ENCODE measurements at places on chromosomes 12 and 14.

- DNase-seq, result no peak
These were observed at the start of gene PYGL for GRCh38 chr14:50943943-50944646. TSS of gene PYGL (minus strand) at chr14:50944483. CDS start at chr14:50944403, 80 bp downstream.

DNA sequence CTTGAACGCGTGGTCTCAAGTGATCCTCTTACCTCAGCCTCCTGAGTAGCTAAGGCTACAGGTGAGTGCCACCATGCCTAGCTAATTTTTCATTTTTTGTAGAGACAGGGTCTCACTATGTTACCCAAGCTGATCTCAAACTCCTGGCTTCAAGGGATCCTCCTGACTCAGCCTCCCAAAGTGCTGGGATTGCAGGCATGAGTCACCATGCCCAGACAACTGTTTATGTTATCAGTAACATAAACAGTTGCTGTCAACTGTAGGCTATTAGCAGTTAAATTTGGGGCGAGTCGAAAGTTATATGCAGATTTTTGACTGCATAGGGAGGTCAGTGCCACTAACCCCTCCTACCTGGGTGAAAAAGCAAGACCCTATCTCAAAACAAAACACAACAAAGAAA is 26.2 kb upstream of the LRRK2 start:
- DNase-seq, result no peak

- no peak for DNase-seq
These were observed 56.8 kb upstream of the PLXNC1 start for GRCh38 chr12:94091624-94092023.

DNA sequence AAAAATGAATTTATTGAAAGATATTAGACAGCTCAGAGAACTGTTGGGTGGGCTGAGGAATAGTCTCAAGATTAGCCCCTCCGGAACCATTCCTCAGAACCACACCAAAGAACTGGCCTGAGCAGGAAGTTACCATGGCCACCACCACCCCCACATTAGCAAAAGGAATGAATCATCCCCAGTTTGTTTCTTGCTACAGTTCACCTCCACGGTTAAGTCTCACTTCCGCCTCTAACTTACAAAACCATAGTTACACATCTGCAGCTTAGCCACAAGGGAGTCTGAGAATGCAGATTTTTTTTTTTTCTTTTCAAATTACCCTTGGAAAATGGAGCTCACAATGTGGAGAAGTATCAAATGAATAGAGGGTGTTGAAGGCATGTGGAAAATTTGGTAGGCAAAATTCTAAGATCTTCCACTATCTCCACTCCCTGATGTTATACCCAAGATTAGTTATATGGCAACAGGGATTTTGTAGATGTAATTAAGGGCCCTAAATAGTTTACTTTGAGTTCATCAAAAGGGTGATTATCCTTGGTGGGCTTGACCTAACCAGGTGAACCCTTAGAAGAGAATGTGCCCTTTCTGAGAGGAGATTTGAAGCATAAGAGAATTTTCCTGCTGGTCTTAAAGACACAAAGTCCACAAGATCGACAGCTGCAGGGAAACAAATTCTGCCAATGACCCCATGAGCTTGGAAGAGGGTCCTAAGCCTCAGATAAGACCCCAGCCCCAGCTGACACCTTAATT is 129.8 kb upstream of the KRR1 start:
- no peak for DNase-seq

GRCh38 chr12:55901881-55902490 is 25.7 kb downstream of the PYM1 start:
- DNase-seq, result no peak

GRCh38 chr14:89251061-89251460 is 166.0 kb downstream of the FOXN3 start:
- DNase-seq, result no peak

DNA sequence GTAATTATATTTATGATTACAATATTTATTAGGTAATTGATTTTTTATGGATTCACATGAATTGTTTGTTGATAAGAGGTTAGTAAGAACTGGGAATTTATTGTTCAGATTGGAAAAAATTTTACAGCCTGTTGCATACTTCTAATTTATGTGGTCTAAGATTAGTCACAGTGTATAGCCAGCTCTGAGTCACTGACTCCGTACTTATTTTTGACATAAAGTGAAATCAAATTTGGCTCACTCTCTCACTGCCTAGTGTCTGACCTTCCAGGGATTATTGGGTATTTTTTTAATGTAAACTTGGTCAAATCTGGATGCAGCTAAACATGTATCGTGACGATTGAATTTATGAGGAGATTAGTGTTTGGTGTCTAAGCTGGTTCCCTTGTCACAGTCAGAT is 109.3 kb downstream of the PTPRQ start:
- DNase-seq, result no peak

GRCh38 chr14:68673464-68673863 is 119.4 kb downstream of the ZFP36L1 start:
- DNase-seq, result no peak

GRCh38 chr12:82434392-82434911 is 76.1 kb downstream of the METTL25 start:
- DNase-seq, result no peak

DNA sequence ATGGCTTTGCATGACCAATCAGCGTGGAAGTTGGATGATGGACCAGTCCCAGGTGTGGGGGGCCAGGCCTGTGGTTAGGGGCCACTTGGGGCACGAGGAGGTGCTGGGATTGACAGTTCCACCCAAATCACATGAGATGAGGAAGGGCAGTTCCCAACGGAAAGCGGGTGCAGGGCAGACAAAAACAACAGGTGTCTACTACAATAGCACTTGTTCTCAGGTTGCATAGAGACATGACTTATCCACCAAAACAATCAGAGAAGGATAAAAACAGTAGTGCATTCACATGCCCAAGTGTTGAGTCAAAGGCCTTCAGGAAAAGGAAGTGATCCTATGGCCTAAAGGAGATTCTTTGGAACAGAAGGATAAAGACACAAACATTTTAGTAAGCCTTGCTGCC is 14.6 kb upstream of the EIF2B2 start:
- no peak for DNase-seq

GRCh38 chr12:132695431-132695830 is 8.0 kb downstream of the PXMP2 start:
- DNase-seq, result no peak

- DNase-seq, result no peak
These were observed 6.9 kb upstream of the TUBA1A start for GRCh38 chr12:49195736-49196135.

DNA sequence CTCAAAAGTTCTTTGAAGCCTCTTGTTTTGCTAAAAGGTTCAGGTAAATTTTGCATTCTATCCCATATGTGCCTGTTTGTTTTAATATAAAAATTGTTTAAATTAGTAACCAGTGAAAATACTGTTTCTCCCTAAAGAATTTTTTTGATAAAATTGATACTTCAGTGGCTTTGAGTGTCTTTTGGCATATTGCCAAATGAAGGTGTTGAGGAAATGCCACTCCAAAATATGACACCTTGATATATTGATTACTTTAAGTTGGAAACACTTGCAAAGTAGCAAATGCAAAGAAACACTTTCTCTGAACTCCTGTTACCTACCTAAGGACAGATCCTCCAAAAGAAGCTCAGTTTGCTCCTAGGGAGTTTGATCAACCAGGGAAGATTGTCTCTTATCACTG is 8.4 kb downstream of the STYX start:
- no peak for DNase-seq

Measured in stimulated activated CD8-positive, alpha-beta memory T cell treated with anti-CD3 and anti-CD28 coated beads, Interleukin-15, amount 100 ng/mL, for 1 hour (primary cell).